ENCODE measurements at places on chromosomes 6 and 20.

DNA sequence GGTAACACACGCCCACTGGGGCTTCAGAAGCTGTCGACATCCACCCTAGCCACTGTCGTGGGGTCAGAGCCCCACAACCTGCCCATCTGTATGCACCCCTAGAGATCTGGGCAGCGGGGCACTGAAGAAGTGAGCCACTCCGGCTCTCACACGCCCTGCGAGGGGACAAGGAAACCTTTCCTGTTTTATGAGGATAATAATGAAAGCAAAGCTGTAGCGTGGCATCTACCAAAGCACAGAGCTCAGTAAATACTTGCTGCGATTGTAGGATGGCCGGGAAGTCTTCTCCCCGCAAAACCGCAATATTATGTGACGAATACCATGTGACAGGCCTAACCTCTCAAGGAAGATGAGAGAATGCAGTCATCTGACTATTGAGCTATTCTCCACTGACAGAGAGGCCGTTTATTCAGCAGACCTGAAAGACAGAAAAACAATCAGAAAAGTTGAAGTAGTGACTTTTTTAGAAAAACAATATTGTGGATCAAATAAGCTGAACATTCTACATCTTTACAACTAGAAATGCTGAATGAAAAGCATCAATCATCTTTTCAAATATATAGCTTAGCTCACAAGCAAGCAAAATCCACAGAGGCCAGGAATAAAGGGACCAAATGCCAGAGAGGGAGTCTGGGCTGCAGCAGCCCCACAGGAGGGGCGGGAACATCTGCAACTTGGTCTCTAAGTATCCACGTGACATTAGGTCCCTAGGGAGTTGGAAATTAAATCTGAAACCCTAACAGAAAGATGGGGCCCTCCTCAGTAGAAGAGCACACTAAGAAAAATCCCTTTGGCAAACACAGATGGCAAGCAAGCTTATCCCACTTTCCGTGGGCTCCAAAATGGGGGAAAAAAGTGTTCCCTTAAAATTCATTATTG is 207.8 kb downstream of the TTLL2 start:
- DNase-seq: no peak

GRCh38 chr20:64030371-64031134 is 5.4 kb upstream of the C20orf204 start:
- no peak for DNase-seq

- no peak for DNase-seq
Observed at GRCh38 chr20:15917283-15917682, 656.0 kb downstream of the KIF16B start.

- DNase-seq: no peak
Observed at GRCh38 chr6:67811239-67812037, 823.6 kb upstream of the ADGRB3 start.

- no peak for DNase-seq
Observed at GRCh38 chr6:139152088-139152891, 17.4 kb downstream of the HECA start.

DNA sequence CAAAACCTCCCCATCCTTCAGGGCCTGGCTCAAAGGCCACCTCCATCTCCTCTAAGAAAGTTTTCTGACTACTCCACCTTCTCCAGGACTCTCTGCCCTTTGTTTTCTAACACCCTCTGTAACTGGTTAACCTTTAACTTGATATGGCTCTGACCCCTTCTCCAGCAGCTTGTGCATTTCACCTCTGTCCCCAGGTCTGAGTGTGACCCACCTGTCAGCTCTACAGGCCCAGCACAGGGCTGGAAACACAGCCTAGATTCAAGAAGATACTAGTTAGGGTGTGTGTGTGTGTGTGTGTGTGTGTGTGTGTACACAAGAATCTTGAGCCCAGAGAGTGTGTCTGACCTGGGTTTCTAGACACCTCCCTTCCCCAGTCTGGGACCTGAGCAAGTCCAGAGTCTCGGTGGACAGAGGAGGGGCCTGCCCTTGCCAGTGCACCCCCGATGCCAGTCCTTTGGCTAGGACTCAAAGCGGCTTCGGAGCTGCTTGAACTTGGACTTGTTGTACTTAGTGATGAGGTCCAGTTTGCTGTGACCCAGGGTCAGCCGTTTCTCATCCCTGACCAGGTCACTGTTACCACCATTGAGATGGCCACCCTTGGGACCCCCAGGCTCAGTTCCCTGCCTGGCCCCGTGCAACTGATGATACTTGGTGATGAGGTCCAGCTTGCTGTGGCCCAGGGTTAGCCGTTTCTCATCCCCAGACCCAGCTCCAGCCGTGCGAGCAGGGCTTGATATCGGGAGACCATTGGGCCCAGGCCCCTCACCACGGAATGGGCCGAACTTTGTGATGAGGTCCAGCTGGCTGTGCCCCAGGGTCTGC is 1.7 kb upstream of the EIF6 start:
- no peak for DNase-seq

- DNase-seq: no peak
Observed at GRCh38 chr6:143405373-143406154, 44.9 kb downstream of the ADAT2 start.

GRCh38 chr20:37807471-37808232 is 95.3 kb upstream of the VSTM2L start:
- no peak for DNase-seq

All from 8988T (cell line).